ENCODE measurements at places on chromosomes 7 and 10. TPM values are rescaled to one million over a fixed set of nuclear protein-coding genes. Genes with fewer than 3 reads are reported as not detected.

SFXN4 gene
- total RNA-seq = 13.2 TPM

NXPH1 gene
- total RNA-seq = not detected

NANOS1 gene
- total RNA-seq = 1.0 TPM

PAPOLB gene
- 0.24 TPM for total RNA-seq

DNA sequence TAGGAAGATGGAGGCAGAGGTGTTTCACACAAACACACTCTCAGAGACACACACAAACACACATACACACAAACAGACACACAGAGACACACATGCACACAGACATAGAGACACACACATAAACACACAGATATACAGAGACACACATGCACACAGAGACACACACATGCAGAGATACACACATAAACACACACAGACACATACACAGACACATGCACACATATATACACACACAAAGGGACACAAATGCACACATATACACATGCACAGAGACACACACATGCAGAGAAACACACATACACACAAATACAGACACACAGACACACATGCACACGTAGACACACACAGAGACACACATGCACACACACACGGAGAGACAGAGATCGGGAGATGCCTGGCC, 163.3 kb downstream of the TCERG1L start:
- no peaks in the 10 kb centered on the region for H3K27me3 ChIP-seq
- H3K27ac ChIP-seq = no peak overlapping the region
- H3K4me3 ChIP-seq = no peak overlapping the region
- H3K36me3 ChIP-seq = no peaks in the 10 kb centered on the region
- no peak for DNase-seq
- H3K4me1 ChIP-seq = no peaks in the 10 kb centered on the region

DNA sequence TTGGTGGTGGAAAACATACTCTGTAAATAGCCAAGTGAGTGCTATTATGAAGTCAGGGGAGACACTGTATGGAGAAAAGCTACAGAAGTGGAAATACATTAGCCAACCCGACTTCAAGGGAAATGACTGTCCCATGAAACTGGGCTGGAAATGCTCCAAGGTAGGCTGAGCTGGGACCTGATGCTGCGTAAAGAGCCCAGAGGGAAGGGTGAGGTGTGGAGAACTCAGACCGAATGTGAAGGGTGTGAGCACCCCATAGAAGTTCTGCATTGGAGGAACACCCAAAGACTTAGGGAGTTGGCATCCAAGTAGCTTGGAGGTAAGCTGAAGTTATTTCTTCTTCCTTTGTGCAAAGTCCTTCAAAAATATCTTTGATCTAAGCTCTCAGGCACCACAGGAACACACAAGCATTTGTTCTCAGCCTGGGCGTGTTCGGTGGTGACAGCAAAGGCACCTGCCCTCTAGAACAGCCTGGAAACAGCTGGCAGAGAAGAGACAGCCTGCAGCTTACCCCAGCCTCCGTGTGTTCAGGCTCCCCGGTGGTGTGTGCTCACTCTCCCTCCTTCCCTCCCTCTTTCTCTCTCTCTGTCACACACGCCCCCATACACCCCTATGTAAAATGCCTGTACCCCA, 19.1 kb upstream of the GJD4 start:
- H3K4me1 ChIP-seq = no peaks in the 10 kb centered on the region
- H3K36me3 ChIP-seq = no peaks in the 10 kb centered on the region
- H3K27me3 ChIP-seq = no peaks in the 10 kb centered on the region
- H3K27ac ChIP-seq = no peak overlapping the region
- no peak overlapping the region for H3K4me3 ChIP-seq
- DNase-seq = no peak

DNA sequence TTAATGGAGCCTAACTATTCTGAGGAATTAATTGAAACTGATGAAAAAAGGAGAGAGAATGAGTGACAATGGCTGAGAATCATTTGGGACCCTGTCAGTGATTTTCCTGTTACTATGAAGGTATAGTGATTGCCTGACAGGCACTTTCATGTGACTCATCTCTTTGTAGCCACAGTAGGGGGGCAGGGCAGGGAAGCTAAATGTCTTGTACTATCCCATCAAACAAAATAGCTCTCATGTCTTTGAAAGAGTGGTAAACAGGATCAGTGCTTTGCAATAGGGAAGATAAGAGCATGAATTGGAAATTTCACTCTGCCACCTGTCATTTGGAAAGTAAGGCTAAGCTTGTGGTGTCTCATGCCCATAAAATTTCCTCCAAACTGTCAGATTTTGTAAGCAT, 94.5 kb upstream of the GSDME start:
- DNase-seq = no peak
- H3K27me3 ChIP-seq = no peaks in the 10 kb centered on the region
- no peak overlapping the region for H3K4me3 ChIP-seq
- no peak overlapping the region for H3K27ac ChIP-seq
- H3K4me1 ChIP-seq = no peaks in the 10 kb centered on the region

DNA sequence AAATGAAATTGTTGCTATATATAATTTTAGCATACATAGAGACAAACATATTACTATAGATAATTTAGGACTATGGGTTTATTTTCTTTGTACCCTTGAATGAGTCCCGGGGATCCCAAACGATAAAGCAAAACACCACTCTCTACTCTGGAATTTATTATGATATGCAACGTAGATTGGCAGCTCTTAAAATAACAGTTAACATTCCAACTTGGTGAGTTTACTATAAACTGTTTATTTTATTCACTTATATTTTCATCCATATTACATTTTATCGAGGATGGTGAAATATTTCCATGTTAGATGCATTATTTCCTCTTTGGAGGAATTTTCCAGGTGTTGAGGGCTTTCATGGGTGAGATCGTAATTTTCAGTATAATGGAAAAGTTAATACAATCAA, 138.7 kb upstream of the DGKB start:
- no peak for DNase-seq
- no peaks in the 10 kb centered on the region for H3K27me3 ChIP-seq
- no peak overlapping the region for H3K4me3 ChIP-seq
- no peaks in the 10 kb centered on the region for H3K4me1 ChIP-seq
- no peak overlapping the region for H3K27ac ChIP-seq

GRCh38 chr10:126222736-126223511, 165.4 kb downstream of the ADAM12 start:
- no peaks in the 10 kb centered on the region for H3K4me1 ChIP-seq
- no peak overlapping the region for H3K4me3 ChIP-seq
- H3K27ac ChIP-seq = peak overlapping the region; percentile 59
- peak; percentile 54 for DNase-seq
- H3K36me3 ChIP-seq = no peaks in the 10 kb centered on the region

GRCh38 chr7:79506481-79506880, 53.0 kb upstream of the MAGI2 start:
- no peak overlapping the region for H3K4me3 ChIP-seq
- H3K27ac ChIP-seq = no peak overlapping the region
- no peak for DNase-seq
- no peaks in the 10 kb centered on the region for H3K36me3 ChIP-seq
- no peaks in the 10 kb centered on the region for H3K27me3 ChIP-seq
- no peaks in the 10 kb centered on the region for H3K4me1 ChIP-seq

DNA sequence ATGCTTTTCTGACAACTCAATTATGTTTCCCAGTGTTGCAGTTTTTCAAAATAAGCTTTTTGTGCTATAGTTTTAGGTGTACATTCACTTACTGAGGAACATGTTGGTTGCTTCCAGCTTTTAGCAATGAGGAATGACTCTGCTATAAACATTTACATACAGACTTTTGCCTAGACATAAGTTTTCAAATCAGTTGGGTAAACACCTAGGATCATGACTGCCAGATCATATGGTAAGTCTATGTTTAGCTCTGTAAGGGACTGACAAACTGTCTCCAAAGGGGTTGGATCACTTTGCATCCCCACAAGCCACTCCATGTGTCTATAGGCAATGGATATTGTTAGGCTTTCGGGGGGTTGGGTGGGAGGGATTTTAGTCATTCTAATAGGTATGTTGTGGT, 10.8 kb upstream of the GRID2IP start:
- H3K27ac ChIP-seq = no peak overlapping the region
- H3K27me3 ChIP-seq = no peaks in the 10 kb centered on the region
- no peak overlapping the region for H3K4me3 ChIP-seq
- no peaks in the 10 kb centered on the region for H3K36me3 ChIP-seq
- no peaks in the 10 kb centered on the region for H3K4me1 ChIP-seq

GRCh38 chr10:60332371-60332770, 57.3 kb downstream of the ANK3 start:
- H3K4me1 ChIP-seq = no peaks in the 10 kb centered on the region
- H3K27me3 ChIP-seq = no peaks in the 10 kb centered on the region
- no peak overlapping the region for H3K4me3 ChIP-seq
- no peak overlapping the region for H3K27ac ChIP-seq
- no peaks in the 10 kb centered on the region for H3K36me3 ChIP-seq

DNA sequence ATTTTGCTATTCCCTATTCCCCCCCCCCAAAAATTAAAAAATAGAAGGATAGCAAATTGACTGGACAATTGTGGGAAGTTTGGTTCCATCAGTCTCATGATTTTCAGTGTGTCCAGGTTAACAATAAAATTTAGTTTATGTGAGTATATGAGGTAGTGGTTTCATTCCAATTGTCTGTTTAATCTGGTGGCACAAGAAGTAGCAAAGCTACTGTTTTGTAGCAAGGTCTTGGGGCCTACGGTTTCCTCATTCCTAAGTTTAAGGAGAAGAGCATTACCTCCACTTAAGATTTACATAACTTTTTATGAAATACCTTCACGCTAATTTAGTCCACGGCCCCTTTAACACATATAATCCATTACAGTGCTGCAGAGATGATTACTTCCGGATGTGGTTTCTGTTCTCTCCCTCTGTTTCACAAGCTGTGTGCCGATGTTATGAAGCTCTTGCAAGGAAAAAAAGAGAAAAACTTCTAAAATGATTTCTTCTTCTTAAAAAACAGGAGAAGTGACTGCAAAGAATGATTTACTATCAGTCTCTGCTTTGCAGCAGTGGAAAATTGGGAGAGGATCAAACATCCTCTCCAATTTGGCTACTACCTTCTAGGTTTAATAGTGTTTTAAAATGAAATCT, 32.7 kb upstream of the NPVF start:
- H3K27me3 ChIP-seq = peaks cover 5% of the 10 kb centered on the region
- peak overlapping the region; percentile 41 for H3K27ac ChIP-seq
- DNase-seq = no peak
- H3K4me3 ChIP-seq = no peak overlapping the region

DNA sequence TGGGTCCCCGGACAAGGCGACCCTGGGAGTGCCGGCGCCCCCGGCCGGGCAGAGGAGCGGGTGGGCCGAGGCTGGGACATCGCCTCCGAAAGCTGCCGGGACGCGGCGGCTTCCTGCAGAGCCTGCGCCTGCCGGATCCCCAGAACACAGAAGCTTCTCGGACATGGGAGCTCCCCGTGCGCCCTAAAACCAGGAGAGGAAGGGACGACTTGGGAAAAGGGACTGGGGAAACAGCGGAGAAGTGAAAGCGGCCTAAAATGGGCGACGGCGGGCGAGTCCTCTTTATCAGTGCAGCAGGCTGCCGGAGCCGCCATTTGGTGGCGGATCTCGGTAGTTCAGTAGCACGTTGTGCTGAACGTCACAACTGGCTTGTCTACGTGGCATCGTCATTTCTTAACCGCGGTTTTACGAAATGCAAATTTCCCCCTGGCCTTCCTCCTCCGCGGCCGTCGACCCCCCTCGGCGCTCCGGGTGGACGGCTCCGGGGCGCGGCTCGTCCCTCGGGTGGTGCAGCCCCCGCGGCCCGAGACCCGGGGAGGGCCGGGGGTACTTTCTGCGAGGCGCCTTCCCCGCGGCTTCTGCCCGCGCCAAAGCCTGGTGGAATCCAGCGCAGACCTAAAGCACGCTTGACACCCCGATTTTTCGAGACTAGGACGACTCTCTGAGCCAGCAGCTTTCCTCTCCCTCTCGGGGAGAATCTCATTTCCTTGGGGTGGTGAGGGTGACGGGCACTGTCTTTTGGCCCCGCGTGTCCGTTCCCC, 9.9 kb upstream of the SPAG6 start:
- peak; percentile 46 for DNase-seq
- no peaks in the 10 kb centered on the region for H3K36me3 ChIP-seq
- peak overlapping the region; percentile 30 for H3K4me3 ChIP-seq
- H3K4me1 ChIP-seq = peaks cover 49% of the 10 kb centered on the region
- no peak overlapping the region for H3K27ac ChIP-seq

DNA sequence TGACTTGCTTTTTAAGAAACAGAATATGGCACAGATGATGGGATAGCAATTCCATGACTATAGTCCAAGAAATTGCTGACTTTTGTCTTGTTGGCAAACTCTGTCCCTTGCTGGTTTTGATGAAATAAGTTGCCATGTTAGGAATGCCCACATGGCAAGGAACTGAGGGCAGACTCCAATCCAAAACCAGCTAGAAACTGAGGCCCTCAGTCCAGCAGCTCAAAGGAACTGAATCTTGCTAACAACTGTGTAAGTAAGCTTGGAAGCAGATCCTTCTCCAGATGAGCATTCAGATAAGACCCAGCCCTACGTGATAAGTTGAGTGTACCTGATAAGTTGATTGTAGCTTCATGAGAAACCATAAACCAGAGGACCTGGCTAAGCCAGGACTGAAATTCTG, 64.3 kb upstream of the BMPER start:
- DNase-seq = no peak
- H3K36me3 ChIP-seq = no peaks in the 10 kb centered on the region
- no peak overlapping the region for H3K27ac ChIP-seq
- H3K4me3 ChIP-seq = no peak overlapping the region
- no peaks in the 10 kb centered on the region for H3K4me1 ChIP-seq
- no peaks in the 10 kb centered on the region for H3K27me3 ChIP-seq

- no peaks in the 10 kb centered on the region for H3K4me1 ChIP-seq
- no peak overlapping the region for H3K4me3 ChIP-seq
- peak overlapping the region; percentile 28 for H3K27ac ChIP-seq
Measured at GRCh38 chr10:75070961-75071428, 40.5 kb upstream of the SAMD8 start.

DNA sequence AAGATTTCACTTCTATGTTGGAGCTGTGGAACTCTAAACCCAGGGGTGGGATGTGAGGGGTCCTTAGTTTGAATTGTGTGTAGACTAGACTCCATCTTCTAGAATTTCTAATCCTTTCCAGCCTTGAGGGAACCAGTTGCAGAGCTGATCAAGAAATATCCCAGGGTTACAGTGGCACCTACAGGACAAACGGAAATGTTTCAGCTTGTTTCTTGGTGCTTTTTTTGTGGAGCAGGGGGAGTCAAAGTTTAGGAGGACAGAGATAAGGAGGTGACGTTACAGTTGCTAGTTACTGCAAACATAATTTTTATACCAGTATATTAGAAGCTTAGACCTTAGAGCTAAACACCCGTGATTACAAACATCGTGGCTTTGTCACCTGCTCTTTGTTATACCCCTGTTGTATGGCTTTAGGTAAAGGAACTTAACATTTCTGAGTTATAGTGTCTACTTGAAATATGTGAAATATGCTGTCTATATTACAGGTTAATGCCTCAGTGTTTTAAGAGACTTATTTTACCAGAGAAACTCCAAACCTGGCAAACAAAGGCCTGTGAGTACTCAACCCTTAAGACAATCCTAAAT, 84.5 kb upstream of the DYNC1I1 start:
- DNase-seq = no peak
- H3K4me3 ChIP-seq = no peak overlapping the region
- H3K36me3 ChIP-seq = no peaks in the 10 kb centered on the region
- H3K27me3 ChIP-seq = no peaks in the 10 kb centered on the region
- H3K27ac ChIP-seq = no peak overlapping the region
